SHP77 treated with DMSO at 0.1 percent for 48 hours (cell line): ENCODE measurements at places on chromosomes 16 and 17.

GRCh38 chr17:34151102-34151501 is 104.0 kb upstream of the CCL2 start:
- DNase-seq, result no peak

DNA sequence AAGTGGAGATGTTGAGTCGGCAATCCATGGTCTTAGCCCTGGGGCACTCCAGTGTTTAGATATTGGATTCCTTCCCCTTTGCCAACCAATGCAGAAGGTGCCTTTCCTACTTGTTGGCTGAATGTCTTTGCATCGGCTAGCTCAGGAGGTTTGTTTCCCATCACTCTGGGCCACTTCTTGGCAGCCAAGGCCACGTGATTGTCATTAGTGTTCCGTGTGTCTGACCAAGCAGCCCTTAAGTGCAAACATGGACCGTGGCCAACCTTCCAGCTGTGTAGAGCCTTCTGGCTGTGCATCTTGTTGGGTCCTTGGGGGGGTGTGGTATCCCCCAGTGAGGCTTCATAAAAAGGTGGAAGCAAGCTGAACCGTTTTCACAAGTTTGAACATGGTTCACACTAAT is 66.0 kb downstream of the GNAO1 start:
- no peak for DNase-seq

DNA sequence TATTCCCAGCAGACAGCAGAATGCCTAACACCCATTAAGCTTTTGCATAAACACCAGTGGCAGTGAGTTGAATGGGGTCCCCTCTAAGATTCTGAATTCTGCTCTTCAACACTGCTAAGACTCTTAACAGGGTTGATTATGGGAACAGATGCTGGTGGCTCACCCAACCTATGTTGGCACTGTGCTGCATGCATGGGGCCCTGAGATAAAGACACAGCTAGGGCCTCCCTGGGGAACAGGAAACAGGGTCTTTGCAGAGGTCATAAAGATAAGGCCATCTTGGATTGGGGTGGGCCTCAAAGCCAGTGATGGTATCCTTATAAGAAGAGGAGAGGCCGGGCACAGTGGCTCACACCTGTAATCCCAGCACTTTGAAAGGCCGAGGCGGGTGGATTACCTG is 190.8 kb downstream of the SLC39A11 start:
- DNase-seq, result no peak

DNA sequence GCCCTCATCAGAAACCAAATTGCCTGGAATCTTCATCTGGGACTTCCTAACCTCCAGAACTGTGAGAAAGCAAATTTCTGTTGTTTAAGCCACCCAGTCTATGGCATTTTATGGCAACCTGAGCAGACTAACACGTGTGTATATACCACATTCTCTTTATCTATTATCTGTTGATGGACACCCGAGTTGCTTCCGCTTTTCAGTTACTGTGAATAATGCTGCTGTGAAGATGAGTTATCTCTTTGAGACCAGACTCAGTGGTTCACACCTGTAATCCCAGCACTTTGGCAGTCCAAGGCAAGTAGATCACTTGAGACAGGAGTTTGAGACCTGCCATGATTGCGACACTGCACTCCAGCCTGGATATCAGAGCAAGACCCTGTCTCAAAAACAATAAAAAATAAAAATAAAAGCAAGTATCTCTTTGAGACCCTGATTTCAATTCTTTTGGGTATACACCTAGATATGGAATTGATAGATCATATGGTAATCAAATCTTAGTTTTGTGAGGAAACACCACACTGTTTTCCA is 27.2 kb upstream of the CNEP1R1 start:
- DNase-seq, result no peak

- DNase-seq, result no peak
Measured at GRCh38 chr17:61397086-61397842, 2.4 kb upstream of the TBX2 start.

GRCh38 chr17:372157-373152 is 19.8 kb upstream of the RPH3AL start:
- DNase-seq, result no peak

DNA sequence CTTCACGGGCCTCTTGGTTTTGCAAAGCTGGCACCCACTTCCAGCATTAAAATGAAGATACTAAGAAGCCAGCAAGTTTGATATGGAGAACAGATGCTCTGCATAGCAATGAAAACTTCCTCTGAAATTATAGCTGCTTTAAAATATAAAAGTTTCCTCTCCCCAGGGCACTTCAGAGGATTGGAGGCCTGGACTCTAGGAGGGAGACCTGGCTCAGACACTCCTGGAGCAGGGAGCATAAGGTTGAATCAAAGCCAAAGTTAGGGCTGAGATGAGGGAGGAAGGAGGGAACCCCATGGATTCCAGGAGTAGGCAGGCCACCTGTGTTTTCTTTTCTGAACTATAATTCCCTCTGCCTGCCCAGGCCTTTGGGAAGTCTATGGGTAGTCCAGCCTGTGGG is 176.0 kb upstream of the RPL38 start:
- no peak for DNase-seq

GRCh38 chr16:62019851-62020250 is 16.4 kb downstream of the CDH8 start:
- no peak for DNase-seq

GRCh38 chr17:2916461-2916860 is 120.2 kb downstream of the RAP1GAP2 start:
- DNase-seq, result no peak

DNA sequence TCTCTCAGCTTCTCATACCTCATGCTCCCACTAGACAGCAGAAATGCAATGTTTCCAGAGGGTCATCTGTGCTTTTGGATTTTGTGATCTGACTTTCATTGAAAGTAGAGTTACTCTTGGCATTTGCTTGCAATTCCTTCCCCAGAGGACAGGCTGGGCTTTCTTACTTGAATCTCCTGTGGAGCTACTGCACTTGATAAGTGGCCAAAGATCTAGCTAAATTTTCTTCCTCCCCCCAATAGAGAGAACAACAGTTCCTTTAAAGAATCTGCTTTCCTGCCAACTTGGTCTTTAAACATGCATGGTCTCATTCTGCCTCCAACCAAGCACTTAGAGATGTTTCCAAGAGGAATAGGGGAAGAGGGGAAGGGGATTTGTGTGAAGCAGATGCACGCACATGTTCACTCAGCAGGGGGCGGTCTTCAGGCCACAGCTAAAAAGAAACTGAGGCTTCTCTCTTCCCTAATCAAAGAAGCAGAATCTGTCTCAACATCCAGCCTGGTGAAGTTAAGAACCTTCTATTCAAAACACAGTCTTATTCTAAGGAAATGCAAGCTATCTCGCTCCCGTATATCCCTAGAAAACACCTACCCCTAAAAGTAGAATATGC is 229.6 kb downstream of the ZFHX3 start:
- no peak for DNase-seq

DNA sequence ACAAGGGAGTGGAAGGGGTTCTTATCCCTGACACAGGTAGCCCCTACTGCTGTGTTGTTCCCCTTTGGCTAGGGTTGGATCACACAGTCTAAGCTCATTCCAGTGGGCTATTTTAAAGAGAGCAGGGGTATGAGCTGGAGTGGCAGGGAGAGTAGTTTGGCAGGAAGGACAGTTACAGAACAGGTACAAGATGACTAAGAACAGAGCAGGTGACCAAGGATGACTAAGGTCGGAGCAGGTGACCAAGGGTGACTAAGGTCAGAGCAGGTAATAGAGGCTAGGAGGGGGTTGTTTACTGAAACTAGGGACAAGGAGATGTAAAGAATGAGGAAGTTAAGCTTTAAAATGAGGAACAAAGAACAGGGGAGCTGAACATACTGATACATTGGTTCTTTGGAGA is 58.8 kb downstream of the UTP18 start:
- no peak for DNase-seq

- no peak for DNase-seq
Measured at GRCh38 chr17:82010575-82011525, 11.8 kb downstream of the CENPX start.

DNA sequence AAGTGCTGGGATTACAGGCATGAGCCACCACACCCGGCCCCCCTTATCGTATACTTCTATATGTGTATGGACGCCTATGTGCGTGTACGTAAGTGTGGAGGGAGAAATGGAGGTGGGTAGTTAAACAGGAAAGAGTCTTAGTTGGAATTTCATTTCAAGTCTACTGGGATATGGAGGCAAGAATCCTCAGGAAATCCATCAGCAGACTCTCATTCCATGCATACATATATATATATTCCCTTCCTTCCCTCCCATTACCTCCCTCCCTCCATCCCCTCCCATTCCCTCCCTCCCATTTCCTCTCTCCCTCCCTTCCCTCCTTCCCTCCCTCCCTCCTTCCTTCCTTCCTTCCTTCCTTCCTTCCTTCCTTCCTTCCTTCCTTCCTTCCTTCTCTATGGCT is 391.7 kb upstream of the RBFOX1 start:
- DNase-seq, result no peak

DNA sequence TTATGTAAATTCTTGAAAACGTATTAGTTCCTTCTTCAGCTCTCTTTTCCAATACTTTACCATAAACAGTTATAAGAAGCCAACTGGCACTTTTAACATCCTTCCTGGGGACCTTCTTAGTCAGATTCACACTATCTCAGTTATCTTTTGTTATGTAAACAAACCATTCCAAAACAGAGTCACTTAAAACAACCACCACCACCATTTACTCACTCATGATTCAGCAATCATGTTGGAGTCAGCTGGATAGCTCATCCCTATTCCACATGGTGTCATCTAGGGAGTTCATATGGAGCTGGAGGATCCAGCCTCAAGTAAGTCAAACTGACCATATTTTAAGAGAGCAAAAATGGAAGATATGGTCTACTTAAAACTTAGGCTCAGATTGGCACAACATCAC is 240.3 kb upstream of the IRX3 start:
- DNase-seq, result no peak

DNA sequence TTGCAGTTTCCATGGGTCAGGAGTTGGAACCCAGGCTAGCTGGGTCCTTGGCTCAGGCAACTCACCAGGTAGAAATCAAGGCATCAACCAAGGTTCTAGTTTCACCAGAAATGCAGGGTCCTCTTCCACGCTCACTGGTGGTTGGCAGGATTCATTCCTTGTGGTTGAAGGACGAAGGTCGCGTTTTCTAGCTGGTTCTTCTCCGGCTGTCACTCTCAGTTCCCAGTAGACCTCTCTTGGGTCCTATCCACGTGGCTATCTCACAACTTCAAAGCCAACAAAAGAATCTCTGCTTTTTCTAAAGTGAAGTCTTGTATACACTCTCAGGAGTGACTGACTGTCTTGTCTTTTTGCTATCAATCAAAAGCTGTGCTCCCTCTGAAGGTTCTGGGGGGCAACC is 146.3 kb upstream of the NOL11 start:
- no peak for DNase-seq

DNA sequence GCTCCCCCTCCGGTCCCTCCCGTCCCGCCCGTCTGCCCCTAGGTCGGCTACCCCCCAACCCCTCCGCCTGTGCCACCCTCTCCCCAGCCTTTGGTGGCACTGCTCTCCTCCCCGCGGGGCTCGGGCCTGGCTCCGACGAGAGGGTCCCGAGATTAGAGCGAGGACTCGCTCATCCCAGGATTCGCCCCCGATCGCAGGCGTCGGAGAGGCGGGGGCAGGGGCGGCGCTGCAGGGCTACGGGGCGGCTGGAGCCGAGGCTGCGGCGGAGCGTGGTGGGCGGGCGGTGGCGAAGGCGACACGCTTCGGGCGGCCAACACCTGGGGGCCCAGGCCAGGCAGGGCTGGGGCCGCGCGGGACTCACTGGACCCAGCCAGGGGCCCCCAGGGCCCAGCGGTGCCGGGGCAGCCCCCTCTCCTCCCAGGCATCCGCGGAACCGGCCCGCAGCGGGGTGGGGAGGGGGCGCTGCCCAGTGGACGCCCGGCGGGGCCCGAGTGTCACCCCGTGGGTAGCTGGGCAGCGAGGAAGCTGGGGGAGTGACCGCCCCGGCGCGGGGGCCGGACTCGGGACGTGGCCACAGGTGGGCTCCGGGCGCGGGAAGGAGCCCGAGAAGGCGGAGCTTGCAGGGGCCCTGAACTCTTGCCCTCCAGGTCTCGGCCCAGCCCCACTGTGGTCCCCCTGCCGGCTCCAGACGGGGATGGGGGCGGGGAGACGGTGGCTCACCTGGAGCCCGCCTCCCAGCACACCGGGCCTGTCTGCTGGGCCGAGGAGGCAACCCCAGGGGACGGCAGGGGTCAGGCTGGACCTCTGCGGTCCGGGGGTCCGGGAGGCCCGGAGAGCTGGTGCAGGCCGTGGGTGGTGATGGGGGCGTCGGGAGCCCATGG is 1.5 kb downstream of the MGAT5B start:
- no peak for DNase-seq

DNA sequence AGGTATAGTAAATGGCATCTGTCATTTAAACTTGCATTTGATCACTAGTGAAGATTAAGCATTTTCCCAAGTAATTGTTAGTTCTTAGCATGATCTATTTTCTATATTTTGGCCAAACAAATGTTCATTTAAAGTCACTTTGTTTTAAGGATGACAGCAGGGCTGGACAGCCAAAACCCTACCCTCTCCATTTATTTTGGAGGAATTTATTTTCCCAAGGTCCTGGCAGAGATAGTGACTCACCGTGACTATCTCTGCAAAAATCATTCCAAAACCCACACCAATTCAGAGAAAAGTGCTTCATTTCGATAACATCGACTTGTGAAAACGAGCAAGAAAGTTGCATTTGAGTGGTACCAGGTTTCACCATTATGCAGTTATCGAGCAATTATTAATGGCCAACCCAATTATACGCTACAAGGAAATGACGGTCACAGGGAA is 665 bp upstream of the AKAP1 start:
- no peak for DNase-seq
